ENCODE measurements at places on chromosomes 2 and 18.

- no peak for DNase-seq
These were observed 54.9 kb upstream of the ITPRID2 start for GRCh38 chr2:181836583-181836982.

- no peak for DNase-seq
These were observed 52.0 kb downstream of the LRATD1 start for GRCh38 chr2:14684516-14684915.

- no peak for DNase-seq
These were observed 146.7 kb downstream of the RPIA start for GRCh38 chr2:88838165-88838635.

- no peak for DNase-seq
These were observed 69.9 kb upstream of the CTLA4 start for GRCh38 chr2:203797712-203798111.

- no peak for DNase-seq
These were observed 182.0 kb upstream of the TRIB2 start for GRCh38 chr2:12534646-12535263.

- no peak for DNase-seq
These were observed 111.8 kb upstream of the STON1 start for GRCh38 chr2:48417856-48418838.

DNA sequence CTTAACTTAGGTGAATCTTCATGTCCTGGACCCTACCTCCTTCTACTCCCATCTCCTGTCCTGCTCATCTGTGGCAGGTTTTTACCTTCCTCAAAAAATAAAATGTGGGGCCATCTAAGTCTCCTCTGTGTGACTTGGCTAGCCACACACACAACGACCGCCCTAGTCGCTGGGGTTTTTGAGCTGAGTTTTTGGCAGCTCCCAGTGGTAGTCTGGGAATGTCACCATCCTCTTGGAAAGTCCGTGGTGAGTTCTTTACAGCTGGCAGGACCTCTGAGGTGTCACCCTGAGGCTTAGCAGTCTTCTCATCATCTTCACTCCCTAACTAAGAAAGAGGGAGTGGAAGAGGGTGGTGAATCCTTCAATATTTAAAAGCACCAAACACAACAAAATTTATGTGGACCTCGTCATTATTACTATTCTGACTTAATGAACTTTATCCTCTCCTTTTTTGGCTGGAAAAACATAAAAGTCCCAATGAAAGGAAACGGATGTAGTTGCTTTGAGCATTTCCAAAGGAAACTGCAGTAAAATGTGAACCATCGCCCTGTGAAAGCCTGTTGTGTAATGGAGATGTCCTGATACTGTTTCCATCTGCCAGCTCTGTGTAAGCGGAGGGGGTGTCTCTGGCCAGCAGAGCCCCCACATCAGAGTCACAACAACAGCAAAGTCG lies 78.6 kb downstream of the VAPA start:
- DNase-seq: no peak

All from stimulated activated CD8-positive, alpha-beta memory T cell treated with anti-CD3 and anti-CD28 coated beads, Interleukin-2, amount 100 ng/mL, for 48 hours (primary cell).